ENCODE measurements at places on chromosomes 16 and 17.

DNA sequence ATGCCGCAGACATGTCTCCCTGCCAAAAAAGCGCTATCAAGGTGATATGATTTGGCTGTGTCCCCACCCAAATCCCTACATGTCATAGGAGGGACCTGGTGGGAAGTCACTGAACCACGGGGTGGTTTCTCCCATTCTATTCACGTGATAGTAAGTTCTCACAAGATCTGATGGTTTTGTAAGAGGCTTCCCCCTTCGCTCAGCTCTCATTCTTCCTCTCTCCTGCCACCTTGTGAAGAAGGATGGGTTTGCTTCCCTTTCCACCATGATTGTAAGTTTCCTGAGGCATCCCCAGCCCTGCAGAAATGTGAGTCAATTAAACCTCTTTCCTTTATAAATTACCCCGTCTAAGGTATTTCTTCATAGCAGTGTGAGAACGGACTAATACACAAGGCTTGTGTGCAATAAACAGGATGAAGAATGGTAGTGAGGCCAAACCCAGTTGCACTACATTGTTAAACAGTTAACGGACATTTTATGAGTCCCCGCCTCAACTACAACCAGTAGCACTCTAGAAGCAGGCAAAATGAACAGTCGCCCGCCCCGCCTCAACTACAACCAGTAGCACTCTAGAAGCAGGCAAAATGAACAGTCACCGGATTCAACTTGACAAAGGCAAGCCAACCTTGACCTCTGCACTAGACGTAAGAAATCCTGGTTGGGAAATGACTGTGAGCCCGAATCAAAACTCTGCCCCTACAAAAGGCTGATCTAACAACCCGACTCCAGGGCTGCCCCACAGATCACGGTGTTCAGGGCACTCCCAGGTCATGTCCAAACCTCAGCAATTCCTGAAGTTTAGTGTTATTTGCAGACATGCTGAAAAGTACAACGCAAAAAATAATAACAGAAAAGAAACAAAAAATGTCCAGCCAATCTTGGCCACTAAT is 26.3 kb downstream of the VPS53 start:
- peak; percentile 66 for DNase-seq

DNA sequence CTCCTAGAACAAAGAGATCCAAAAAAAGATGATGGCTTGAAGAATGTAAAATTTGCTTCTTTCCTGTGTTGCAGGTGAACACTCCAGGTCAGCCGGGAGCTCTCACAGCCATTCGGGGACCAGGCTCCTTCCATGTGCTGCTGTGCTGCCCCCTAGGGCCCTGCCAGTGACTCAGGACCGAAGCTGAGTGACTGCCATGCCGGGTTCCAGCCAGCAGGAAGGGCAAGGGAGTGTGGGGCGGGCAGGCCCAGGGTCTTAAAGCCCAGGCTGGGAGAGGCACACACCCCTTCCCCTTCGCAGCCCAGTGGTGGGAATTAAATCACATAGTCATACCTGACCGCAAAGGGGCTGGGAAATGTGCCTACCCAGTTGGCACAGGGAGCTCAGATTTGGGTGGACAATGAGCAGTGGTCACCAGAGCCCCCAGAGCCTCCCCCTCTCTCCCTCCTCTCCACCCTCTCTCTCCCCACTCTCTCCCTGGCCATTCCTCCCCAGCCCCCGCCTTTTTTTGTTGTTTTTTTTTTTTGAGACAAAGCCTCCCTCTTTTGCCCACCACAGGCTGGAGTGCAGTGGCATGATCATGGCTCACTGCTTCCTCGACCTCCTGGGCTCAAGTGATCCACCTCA is 11.5 kb downstream of the EPOP start:
- peak; percentile 96 for DNase-seq

- no peak for DNase-seq
These were observed 3.0 kb downstream of the NLRC3 start for GRCh38 chr16:3574195-3574594.

DNA sequence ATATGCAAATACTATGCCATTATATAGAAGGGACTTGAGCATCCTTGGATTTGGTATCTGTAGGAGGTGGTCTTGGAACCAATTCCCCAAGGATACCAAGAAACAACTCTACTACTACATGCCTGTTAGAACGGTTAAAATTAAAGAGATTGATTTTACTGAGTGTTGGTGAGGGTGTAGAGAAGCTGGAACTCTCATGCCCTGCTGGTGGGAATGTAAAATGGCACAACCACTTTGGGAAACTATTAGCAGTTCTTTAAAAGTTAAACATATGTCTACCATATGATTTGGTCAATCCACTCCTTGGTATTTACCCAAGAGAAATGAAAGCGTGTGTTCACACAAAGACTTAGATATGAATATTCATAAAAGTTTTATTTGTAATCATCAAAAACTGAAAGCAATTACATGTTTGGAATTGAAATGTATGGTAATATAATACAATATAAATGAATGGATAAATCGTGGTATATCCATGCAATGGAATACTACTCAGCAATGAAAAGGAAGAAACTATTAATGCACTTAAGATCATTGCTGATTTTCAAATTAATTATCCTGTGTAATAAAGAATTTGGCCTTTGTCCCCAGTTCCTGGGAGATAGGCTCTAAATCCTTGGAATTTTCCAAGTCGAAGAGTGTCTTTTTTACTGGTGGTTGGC is 7.8 kb downstream of the MFSD6L start:
- DNase-seq = peak; percentile 17

DNA sequence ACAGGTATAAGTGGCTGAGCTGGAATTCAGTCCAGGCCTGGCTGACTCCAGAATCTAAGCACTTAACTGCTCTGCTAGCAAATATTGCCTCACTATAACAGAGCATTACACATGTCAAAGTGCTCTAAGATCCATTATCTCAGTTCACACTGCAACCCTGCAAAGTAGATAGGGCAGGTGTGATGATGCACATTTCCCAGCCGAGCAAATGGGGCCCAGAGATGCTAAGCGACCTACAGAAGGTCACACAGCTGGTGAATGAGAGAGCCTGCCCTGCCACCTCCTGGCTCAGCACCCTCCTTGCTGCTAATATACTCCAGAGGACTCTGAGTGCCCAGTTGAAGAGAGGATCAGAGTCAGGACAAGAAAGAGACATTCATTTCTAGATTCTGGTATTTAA is 73.6 kb upstream of the CCL1 start:
- peak; percentile 22 for DNase-seq

GRCh38 chr16:89324056-89325010 is 106.8 kb downstream of the ZNF778 start:
- DNase-seq = no peak

- no peak for DNase-seq
These were observed 15.1 kb downstream of the NQO1 start for GRCh38 chr16:69711115-69711740.

- DNase-seq = no peak
These were observed 166.4 kb downstream of the CYB561 start for GRCh38 chr17:63279498-63280230.

DNA sequence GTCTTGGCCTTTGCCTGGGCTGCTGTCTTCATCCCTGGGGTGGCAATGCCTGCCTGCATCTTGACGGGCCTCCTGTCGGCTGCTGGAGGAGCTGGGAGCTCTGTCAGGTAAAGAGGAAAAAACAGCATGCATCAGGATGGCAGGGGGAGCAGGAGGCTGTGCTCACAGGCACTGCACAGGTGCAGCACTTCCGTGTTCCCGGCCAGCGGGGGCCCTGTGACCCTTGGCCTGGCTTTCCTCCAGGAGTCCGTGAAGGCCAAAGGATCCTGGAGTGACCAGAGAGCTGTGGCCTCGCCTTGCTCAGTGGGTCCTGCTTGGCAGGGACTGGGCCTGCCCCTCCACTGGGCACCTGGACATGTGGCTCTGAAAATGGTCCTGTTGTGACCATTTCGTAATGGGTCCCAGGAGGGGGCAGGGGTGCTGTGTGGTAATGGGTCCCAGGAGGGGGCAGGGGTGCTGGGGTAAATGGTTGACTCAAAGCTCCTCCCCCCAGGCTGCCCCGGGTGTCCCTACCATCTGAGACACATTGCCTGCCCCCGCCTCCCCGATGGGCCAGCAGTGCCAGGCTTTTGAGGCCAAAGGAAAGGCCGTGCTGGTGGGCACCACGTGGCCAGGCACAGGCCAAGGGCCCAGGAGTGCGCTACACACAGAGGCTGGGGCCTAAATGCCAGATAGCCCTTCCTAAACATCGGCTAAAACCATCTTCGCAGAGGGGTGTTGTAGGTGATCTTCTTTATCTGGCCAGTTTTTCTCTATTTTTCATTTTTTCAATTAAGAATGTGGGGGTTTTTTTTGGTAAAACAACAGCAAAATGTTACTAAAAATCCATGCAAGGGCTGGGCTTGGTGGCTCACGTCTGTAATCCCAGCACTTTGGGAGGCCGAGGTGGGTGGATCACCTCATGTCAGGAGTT is 4.0 kb upstream of the FASN start:
- DNase-seq = peak; percentile 29

- no peak for DNase-seq
These were observed 4.2 kb downstream of the EIF1 start for GRCh38 chr17:41692722-41693521.

- DNase-seq = no peak
These were observed 220.5 kb downstream of the C16orf78 start for GRCh38 chr16:49594153-49594552.

- no peak for DNase-seq
These were observed 4.5 kb upstream of the SLC4A1 start for GRCh38 chr17:44272321-44272951.

DNA sequence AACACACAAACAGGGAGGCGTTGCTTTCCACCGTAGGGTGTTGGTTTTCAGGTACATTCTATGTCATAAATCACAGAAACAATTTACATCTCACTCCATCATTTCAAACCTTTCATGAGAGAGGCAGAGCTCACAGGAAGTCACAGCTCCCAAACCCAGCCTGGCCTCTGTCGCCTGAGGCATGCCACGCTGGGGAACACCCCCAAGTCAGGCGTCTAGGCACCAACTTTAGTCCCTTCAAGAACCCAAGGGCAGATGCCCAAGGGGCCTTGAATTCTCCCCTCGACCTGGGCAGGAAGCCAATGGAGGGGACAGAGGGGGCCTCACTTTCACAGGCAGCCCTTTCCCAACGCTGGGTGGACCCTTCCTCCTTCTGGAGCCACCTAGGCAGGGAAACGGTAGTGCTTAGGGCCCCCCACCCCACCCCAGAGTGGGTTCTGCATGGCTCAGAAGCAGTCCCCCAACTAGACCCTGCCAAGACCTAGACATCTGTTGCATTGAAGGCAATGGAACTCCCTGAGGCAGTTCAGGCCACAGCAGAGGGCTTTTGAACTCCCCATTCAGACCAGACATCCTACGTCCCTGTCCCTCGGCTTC is 10.6 kb downstream of the TBX4 start:
- DNase-seq = no peak

GRCh38 chr16:8055761-8056160 is 534.5 kb downstream of the TMEM114 start:
- no peak for DNase-seq

- DNase-seq = no peak
These were observed 34.4 kb downstream of the TMEM92 start for GRCh38 chr17:50308666-50309065.

DNA sequence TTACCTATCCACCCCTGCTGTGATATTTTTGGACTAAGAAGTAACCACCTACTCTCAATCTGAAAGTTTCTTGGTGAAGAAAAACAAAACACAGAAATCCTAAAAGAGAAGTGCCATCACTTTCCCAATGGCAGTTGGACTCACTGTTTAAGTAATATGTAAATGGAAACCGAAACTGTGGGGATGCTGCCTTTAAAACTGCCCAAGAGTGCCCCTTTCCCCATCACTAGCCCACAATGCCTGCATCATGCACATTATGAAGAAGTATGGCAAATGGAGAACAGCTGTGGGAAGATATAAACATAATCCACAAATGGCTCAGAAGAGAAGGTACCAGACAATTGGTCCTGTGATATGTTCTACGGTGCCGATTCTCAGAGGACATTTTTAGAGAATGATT is 33.5 kb upstream of the SLC6A2 start:
- no peak for DNase-seq

GRCh38 chr16:88503374-88503770 is 50.3 kb downstream of the ZFPM1 start:
- DNase-seq = no peak
